Umbilical cord (tissue), 2 donors: ENCODE measurements at places on chromosomes 16 and 17. TPM values are rescaled to one million over a fixed set of nuclear protein-coding genes. Genes with fewer than 3 reads are reported as not detected.

DNA sequence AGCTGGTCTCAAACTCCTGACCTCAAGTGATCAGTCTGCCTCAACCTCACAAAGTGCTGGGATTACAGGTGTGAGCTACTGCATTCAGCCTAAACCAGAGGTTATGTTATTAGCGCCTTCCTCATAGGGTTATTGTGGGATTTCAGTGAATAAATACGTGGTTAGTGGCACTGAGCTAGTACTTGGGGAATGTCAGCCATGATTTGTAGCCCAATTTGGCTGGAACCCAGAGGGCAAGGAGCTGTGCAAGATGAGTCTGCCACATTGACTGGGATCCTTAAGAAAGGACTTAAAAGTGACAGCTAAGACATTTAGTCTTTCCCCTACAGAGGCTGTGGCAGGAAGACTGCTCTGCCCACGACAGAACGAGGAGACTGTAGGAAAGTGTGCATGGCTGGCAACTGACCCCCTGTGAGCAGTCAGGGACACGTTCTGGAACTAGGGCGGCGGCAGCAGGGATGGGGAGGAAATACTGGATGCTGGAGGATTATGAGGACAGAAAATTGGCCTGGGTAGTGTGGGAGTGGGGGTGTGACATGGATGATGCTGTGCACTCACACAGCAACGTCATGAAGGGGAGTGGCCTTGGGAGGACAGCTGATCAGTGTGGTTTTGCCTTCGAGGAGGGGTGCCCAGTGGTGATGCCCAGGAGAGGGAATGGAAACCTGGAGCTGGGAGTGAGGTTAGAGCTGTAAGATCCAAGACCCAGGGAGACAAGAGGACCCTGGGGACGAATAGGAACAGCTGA is 14.6 kb downstream of the ATP5PD start:
- peak; percentile 92 for DNase-seq

DNA sequence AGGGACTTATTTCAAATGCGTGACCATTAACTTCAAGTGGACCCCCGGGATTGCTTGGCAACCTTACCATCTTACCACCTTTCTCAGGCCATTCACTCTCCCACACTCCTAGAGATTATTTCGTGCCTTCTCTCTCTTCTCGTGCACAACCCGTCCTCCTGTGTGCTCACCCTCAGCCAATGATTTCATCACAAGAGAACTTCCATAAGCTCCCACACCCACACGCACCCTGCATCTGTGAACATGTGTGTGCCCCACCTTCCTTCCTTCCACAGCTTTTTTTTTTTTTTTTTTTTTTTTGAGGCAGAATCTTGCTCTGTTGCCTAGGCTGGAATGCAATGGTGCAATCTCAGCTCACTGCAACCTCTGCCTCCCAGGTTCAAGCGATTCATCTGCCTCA is 27.4 kb upstream of the CDH3 start:
- no peak for DNase-seq

- no peak for DNase-seq
These were observed 4.8 kb upstream of the SHISA9 start for GRCh38 chr16:12896562-12896961.

- DNase-seq, result no peak
These were observed 226.7 kb upstream of the HSBP1 start for GRCh38 chr16:83581082-83581481.

GRCh38 chr17:40364121-40364861 is at the start of gene GJD3:
Gene GJD3 (minus strand): TSS chr17:40364737. CDS start chr17:40363815, 922 bp downstream.
- DNase-seq, result no peak

DNA sequence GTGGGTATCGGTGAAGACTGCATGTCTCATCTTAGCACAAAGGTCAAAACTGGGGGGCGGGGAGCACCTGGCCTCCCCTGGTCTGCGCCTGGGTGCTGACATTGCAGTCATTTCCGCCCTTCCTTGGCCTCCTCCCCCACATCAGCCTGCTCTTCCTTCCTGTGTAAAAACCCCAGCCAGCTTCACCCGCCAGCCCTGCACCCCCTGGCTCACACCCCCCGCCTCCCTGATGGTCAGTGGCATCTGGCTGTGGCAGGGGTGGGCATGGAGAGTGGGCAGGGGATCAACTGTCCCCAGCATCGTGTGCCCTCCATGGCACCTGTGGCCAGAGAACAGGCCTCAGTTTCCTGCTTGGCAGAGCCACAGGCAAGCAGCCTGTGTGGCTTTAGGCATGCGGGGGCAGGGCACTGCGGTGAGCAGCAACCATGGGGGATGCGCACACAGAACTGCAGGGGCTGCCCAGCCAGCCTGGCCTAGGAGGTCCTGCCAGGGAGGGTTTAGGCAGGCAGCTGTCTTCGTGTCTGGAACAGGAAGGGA is 26.5 kb upstream of the LASP1NB start:
- no peak for DNase-seq

DNA sequence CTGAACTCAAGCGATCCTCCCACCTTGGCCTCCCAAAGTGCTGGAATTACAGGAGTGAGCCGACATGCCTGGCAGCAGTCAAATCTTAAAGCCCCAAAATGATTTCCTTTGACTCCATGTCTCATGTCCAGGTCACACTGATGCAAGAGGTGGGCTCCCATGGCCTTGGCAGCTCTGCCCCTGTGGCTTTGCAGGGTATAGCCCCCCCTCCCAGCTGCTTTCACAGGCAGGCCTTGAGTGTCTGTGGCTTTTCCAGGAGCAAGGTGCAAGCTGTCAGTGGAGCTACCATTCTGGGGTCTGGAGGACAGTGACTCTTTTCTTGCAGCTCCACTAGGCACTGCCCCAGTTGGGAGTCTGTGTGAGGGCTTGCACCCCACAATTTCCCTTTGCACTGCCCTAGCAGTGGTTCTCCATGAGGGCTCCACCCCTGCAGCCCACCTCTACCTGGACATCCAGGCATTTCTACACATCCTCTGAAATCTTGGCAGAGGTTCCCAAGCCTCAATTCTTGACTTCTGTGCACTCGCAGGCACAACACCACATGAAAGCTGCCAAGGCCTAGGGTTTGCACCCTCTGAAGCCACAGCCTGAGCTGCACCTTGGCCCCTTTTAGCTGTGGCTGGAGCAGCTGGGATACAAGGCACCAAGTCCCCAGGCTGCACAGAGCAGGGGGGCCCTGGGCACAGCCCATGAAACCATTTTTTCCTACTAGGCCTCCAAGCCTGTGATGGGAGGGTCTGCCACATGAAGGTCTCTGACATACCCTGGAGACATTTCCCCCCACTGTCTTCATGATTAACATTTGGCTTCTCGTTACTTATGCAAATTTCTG is 79.3 kb upstream of the ARL4D start:
- DNase-seq, result no peak

DNA sequence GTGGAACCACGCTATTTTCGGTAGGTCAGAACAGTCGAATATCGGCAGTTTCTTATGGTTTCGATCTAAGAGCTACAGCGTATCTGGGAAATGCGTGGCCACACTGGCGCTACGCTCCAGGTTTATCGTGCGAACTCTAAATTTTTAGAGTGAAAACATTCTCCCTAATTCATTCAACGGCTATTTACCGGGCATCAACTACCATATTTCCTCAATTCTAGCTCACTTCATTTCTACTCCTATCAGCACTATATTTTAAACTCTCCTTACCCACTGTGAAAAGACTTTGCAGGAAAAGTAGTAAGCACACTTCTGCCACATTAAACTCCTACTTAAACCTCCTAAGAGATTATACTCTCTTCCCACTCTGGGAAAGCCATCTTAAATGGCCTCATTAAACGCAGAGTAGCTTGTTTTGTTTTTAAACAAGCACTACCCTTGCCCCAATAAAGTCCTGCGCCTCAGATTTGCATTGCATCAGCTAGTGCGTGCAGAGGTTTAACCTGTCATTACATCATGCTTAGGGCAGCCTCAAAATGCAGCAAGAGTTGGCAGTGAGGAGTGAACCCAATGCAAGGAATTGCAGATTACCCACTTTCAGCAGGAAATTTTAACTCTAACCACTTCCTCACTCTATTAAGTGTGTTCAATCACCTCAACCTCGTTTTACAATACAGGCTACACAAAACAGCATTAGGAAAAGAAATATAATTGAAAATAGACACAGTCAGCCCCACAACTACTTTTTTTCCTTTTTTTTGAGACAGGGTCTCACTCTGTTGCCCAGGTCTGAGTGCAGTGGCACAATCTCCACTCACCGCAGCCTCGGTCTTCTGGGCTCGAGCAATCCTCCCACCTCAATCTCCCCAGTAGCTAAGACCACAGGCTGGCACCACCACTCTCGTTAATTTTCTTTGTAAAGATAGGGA is 18.8 kb downstream of the SIAH1 start:
- peak; percentile 82 for DNase-seq

DNA sequence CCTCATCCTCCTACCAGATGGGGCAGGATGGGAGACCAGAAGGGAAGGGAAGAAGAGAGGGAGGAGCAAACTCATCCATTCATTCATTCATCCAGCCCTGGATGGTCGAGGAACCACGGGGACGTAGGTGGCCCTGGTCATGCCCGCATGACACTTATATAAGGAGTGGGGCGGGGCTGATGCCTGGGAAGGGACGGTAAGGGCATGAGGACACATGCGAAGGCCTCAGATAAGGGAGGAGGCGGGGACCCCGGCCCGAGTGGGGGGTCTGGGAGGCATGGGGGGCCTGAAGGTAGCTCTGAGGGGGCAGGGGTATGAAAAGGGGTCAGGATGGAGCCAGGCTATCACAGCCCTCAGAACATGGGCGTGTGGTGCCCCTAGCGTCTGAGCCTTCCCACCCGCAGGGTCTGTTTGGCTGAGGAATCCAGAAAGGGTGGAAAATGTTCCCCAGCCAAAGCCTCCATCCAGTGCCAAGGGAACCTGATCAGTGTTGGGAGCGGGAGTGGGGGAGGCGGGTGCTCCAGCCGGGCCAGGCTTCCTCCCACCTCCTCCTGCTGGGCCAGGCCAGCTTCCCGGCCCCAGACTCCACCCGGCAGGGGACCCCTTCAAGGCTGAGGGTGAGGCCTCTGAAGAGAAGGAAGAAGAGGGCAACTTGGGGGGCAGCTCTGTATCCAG is 17.6 kb upstream of the CD79B start:
- DNase-seq, result no peak

- DNase-seq, result no peak
These were observed 526 bp downstream of the ZZEF1 start for GRCh38 chr17:4142107-4142900.

- no peak for DNase-seq
These were observed 429 bp downstream of the KIF1C start for GRCh38 chr17:4998027-4998731.

DNA sequence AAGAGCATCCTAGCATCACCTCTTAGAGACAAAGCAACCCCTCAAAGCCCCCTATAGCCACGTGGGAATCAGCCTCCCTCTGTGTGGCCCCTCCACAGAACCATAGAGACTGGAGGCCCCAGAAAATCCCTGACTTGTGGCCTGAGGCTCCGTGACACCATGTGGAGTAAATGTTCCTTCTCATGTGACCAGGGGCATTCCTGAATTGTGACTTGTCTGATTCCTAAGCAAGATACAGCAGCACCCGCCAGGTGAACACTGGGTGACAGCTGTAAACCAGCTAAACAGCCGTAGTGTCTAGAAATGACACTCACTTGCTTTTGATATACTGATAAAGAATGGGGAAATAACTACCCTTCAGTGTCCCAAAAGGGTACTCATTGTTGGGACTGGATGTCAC is 79.0 kb downstream of the DYNLRB2 start:
- peak; percentile 8 for DNase-seq

DNA sequence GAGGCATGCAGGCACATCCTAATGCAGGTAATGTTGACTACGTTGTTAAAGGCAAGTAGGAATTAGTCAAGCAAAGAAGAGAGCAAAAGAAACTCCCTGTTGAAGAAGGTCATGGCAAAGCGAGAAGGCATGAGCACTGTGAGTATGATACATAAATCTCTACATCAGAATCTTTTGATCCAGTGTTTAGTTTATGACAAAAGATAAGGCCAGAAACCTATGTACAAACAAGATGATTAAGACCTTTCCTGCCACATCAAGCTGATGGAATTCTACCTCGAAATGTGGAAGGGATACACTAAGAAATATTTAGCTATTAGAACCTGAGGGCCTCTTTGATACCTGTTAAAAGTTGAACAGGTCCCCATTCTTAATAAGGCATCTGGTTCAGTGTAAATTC is 20.2 kb downstream of the SYCE1L start:
- no peak for DNase-seq

NME3 gene
- total RNA-seq, result 33.0 TPM

TSEN54 gene
- total RNA-seq, result 12.3 TPM

MYH3 gene
- total RNA-seq, result 12.0 TPM

KRTAP4-3 gene
- total RNA-seq, result 1.4 TPM
